ENCODE measurements at places on chromosomes 2 and 18.
A peak's percentile ranks its signal among the peaks of the same experiment; 100 is the strongest.

- no peak for ATAC-seq
Observed at GRCh38 chr18:66900837-66901236, 296.9 kb upstream of the CDH19 start.

DNA sequence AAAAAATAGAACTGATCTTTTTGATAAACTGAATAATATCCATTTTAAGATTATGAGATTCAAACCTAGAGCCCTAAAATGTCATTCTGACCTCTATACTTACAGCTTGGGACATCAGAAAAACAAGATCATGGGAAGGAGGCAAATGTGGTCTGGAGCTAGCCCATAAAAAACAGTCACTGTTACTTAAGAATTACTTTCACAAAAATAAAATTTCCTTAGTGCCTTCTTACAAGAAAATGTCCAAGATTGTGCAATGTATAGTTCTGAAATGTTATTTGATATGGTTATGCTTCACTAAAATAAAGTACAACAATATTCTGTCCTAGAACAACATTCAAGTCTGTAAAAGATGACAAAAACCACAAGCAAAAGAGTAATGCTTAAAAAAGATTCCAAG lies 247.6 kb downstream of the DYM start:
- ATAC-seq, result no peak

DNA sequence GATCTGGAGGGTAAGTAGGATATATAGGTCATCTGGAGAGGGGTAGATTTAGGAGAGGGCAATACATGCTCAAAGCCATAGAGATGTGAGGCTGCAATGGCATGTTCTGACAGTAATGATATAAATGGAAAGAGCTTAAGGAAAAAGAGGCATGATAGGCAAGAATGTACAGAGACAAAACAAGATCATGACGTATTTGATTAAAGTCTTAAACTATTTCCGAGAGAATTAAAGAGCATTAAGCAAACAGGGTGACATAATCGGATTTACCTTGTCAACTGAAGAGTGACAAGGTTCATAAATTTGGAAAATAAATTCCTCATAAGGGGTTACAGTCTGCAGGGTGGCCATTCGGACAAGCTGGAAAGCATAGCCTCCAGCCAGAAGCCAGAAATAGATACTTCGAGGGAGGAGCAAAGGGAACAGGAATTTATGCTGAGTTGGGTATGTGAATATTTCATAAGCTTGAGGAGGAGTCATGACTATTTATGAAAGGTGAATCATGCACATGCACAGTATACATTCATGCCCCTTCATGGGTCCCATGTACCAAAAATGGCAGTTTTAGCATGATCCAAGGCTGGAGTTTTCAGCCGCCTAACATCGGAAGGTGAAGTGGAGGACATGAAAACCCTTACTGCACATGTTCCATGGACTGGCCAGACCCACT lies 396.2 kb upstream of the VWC2L start:
- ATAC-seq, result no peak

GRCh38 chr2:200393191-200393590 lies 86.7 kb downstream of the SPATS2L start:
- no peak for ATAC-seq

DNA sequence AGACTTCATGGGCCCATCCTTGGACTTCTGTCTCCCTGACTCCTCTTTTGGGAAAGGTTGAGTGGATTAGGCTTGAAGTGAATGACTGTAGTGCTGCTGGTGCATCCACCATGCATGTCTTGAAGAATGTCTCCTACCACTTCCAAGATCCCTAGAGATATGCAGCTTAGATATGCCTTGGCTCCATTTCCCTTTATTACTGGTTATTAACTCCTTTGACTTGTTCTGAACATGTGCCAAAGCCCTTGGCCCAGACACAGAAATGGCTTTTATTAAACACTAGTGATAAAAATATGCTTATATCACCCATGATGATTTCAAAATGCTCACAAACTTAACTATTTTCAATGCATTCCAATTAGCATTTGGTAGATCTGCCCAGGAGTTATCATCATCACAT lies 90.0 kb upstream of the SLC14A2 start:
- ATAC-seq, result no peak

- peak; percentile 70 for ATAC-seq
Observed at GRCh38 chr2:200943527-200944105, 19.8 kb downstream of the ORC2 start.

GRCh38 chr2:78023356-78023755 lies 501.2 kb upstream of the LRRTM4 start:
- no peak for ATAC-seq

GRCh38 chr2:161775971-161776370 lies 151.8 kb downstream of the SLC4A10 start:
- ATAC-seq, result no peak

- no peak for ATAC-seq
Observed at GRCh38 chr2:226865273-226865672, 29.4 kb downstream of the RHBDD1 start.

Data from activated T-helper 17 cell treated with anti-CD3 and anti-CD28 coated beads, Interleukin-2, amount 50 U/mL, for 72 hours (primary cell).